ENCODE measurements at places on chromosomes 4 and X. TPM values are rescaled to one million over a fixed set of nuclear protein-coding genes. Genes with fewer than 3 reads are reported as not detected.

- no peaks in the 10 kb centered on the region for H3K36me3 ChIP-seq
- DNase-seq, result peak; percentile 18
- H3K27ac ChIP-seq, result no peak within 1 kb of the TSS
- H3K4me3 ChIP-seq, result no peak within 1 kb of the TSS
Observed at GRCh38 chr4:186227221-186227620, at the start of gene KLKB1. Gene KLKB1, plus strand, starts transcription at chr4:186227507. Its CDS starts 689 bp downstream, at chr4:186228196.

RAB33A gene
- 4.8 TPM for total RNA-seq

- H3K27me3 ChIP-seq, result no peaks in the 10 kb centered on the region
- peak; percentile 54 for DNase-seq
Observed at GRCh38 chr4:107252571-107252970, 216.5 kb upstream of the DKK2 start.

ADH5 gene
- 223 TPM for total RNA-seq

GPR119 gene
- not detected for total RNA-seq

GRCh38 chr4:127103681-127104115 is 529.1 kb upstream of the INTU start:
- H3K4me1 ChIP-seq, result no peaks in the 10 kb centered on the region
- no peaks in the 10 kb centered on the region for H3K27me3 ChIP-seq
- H3K4me3 ChIP-seq, result no peak overlapping the region
- no peaks in the 10 kb centered on the region for H3K36me3 ChIP-seq
- H3K27ac ChIP-seq, result no peak overlapping the region

GRCh38 chr4:144316869-144317268 is 176.4 kb upstream of the GYPA start:
- no peak for DNase-seq
- no peaks in the 10 kb centered on the region for H3K36me3 ChIP-seq
- H3K4me3 ChIP-seq, result no peak overlapping the region
- H3K4me1 ChIP-seq, result no peaks in the 10 kb centered on the region
- H3K27ac ChIP-seq, result no peak overlapping the region

DNA sequence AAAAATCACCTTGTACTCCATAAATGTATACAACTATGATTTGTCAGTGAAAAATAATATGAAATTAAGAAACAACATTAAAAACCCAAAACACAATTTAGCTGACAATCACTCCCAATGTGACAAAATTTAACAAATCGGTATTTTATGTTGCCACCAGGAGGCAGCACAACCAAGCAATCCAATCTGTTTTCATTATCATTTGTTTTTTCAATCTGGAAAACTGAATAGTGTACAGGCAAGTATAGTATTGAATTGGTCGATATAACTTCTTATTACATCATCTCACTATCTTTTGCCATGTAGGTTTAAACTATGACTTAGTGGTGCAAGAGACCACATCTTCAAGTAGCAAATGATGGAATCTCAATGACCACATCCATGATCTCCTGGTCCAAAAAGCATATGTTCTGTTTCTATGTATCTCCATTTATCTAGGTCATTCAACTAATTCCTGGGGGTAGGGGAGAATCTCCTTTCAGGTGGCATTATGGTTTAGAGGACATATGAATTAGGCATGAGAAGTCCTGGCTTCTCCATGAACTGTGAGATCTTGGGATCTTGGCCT is 112.9 kb upstream of the AGA start:
- no peaks in the 10 kb centered on the region for H3K4me1 ChIP-seq
- H3K27ac ChIP-seq, result no peak overlapping the region
- DNase-seq, result peak; percentile 41
- H3K36me3 ChIP-seq, result no peaks in the 10 kb centered on the region
- no peaks in the 10 kb centered on the region for H3K27me3 ChIP-seq

GRCh38 chrX:72081605-72082320 is 50.0 kb downstream of the RTL5 start:
- no peaks in the 10 kb centered on the region for H3K4me1 ChIP-seq
- no peak overlapping the region for H3K27ac ChIP-seq
- H3K36me3 ChIP-seq, result no peaks in the 10 kb centered on the region
- H3K27me3 ChIP-seq, result no peaks in the 10 kb centered on the region

GRCh38 chr4:6858997-6859396 is 50.6 kb upstream of the TBC1D14 start:
- no peak for DNase-seq
- no peak overlapping the region for H3K4me3 ChIP-seq
- H3K4me1 ChIP-seq, result peaks cover 8% of the 10 kb centered on the region
- H3K36me3 ChIP-seq, result peaks cover 63% of the 10 kb centered on the region

DNA sequence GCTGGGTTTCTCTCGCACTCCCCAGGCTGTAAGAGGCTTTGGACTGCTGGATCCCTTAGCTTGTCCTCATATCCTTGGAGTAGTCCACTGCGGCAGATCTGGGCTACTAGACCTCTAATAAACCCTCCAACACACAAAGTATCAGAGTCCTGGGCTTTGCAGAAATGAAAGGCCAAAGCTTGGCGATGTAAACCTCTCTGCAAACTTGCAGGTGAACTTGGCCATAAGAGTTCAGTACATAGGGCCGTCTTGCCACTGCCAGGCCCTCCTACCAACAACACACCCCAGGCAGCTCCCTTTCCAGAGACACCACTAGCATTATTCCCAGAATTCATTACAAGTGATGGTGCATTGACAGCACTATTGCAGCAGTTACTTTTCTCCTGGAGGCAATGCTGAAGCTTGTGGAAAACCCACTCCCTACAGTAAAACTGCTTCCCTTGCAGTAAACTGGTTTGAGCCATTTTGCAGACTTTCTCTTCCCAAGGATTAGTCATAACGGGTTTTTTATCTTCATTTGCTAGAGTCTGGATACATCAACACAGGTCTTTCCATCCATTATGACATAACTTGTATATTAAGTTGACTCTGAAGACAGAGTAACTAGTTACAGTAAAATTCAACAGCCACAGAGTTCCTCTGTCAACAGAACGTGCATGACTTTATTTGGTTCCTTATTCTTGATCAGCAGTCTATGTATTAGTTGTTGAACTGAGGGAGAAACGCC is 2.4 kb downstream of the ANKRD50 start:
- H3K4me3 ChIP-seq, result peak overlapping the region; percentile 92
- H3K4me1 ChIP-seq, result peaks cover 21% of the 10 kb centered on the region
- no peak overlapping the region for H3K27ac ChIP-seq
- peaks cover 14% of the 10 kb centered on the region for H3K36me3 ChIP-seq
- DNase-seq, result no peak
- H3K27me3 ChIP-seq, result no peaks in the 10 kb centered on the region

DNA sequence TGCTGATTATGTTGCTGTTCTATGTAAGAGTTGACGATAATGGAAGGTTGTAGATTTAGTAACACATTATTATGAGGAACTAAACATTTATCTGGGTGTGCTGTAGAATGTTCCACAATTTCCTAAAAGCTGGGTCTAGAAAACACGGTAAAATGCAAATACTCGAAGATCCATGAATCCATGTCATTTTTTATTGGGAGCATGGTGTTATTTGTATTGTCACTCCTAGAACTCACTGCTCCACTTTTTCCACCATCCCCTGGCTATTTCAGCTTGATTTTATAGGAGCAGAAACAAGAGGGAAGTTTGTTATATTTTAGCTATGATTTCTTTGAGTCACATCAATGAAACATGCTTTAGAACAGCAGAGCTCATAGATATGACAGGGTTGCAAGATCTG is 155.0 kb upstream of the ANK2 start:
- peaks cover 18% of the 10 kb centered on the region for H3K4me1 ChIP-seq
- H3K4me3 ChIP-seq, result no peak overlapping the region
- H3K27ac ChIP-seq, result no peak overlapping the region
- no peak for DNase-seq
- H3K36me3 ChIP-seq, result no peaks in the 10 kb centered on the region

FRMD7 gene
- not detected for total RNA-seq

DNA sequence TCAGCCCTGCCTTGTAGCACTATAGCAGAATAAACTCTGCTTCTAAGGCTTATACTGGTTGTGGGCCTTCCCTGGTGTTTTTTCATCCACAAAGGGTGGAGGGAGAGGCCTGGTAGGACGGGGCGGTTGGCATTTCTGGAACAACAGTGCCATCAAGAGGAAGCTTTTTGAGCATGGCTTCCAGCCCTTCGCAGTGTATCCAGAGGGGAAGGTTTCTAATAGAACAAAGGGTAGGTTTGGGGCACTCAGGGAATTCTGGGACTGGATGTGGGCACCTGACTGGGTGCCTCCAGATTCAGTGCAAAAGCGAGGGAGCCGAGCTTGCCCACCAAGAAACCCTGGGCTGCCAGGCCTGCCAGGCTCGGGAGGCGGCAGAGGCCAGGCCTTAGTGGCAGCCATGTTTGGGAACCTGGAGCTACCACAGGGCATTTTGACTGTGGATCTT is 229.6 kb upstream of the AGTR2 start:
- H3K4me1 ChIP-seq, result no peaks in the 10 kb centered on the region
- H3K27me3 ChIP-seq, result peaks cover 13% of the 10 kb centered on the region
- no peak overlapping the region for H3K27ac ChIP-seq
- H3K36me3 ChIP-seq, result no peaks in the 10 kb centered on the region
- H3K4me3 ChIP-seq, result no peak overlapping the region

STBD1 gene
- total RNA-seq, result not detected

DNA sequence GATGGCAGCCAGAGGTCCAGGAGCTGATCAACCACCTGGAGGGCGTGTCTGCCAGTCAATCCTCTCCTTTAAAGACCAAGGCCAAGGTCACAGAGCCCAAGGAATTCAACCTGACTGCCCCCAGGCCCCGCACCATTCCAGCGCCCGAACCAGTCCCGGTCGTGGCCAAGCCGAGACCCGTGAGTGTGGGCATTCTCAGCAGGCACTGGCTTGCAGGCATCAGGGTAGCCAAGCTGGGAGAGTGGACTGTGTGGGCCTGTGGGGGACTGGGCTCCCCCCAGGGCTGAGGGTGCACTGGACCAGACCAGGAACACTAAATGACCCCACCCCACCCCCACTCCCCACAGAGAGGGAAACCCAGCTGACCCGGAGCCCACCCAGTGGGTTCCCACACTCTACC is 23.8 kb upstream of the RNF4 start:
- no peaks in the 10 kb centered on the region for H3K4me1 ChIP-seq
- H3K4me3 ChIP-seq, result no peak overlapping the region
- H3K27ac ChIP-seq, result no peak overlapping the region
- no peaks in the 10 kb centered on the region for H3K36me3 ChIP-seq

DNA sequence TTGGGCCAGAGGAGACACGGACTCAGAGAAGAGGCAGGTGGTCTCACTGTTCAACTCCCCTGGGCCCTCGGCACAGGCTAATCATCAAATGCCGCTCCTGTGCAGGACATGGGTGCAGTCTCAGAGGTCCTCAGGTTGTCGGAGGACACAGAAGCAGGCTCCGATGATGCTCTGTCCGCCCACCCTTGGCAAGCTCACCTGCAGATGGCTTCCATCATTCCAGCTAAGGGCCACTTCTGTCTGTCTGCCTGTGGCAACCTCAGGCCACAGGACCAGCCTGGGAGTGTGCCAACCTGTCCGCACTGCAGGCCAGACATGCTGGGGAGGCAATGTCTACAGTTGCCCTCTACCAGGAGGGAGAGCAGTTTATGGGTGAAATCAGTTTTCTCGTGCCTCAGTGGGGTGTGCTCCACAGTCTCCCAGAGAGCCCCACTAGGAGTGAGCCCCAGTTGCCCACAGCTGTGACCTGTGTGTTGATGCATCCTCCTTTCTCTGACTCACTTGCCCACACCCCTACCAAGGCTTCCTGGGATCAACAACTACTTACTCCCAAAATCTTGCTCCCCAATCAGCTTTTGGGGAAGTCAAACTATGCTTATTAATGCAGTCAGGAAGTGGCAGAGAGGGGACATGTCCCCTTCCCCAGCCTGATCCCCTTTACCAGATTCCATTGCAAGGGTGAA is 55.9 kb downstream of the HTRA3 start:
- no peak for DNase-seq
- no peak overlapping the region for H3K4me3 ChIP-seq
- no peak overlapping the region for H3K27ac ChIP-seq
- H3K36me3 ChIP-seq, result no peaks in the 10 kb centered on the region

DNA sequence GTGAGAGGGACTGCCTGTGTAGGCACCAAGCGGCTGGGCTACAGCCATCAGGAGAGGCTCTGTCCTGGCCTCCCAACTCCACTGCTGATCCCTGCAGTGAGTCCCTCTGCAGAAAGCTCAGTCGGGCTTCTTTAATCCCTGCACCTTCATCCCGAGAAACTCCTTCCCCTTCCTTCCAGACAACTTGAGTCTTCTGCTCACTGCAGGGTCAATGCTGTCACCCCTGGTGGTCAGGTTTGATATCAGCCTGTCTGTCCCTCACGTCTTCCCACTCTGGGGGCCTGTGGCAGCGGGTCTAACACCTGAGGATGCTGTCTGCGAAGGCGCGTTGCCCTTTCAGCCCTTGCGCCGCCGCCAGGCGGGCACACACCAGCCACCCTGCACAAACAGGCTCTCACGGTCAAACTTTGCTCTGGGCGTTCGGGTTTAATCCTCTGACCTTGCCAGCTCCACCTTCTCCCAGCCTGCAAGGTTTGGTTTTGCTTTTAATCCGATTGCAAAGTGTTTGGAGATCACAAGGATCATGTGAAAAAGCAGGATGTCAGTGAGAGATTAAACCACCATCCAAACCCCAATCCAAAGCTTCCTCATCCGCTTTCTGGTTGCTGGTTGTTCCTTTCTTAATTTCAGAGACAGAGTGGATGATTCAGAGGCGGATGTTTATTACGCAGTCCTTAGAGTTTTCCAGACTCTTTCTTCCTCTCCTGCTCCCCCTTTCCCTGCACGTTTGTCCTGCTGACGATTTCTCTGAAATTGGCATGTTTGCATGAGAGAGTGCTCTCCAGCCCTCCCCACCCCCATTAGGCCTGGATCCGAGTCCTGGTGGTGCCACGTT is 74.8 kb upstream of the SLC34A2 start:
- no peak overlapping the region for H3K4me3 ChIP-seq
- H3K27ac ChIP-seq, result no peak overlapping the region
- DNase-seq, result no peak
- no peaks in the 10 kb centered on the region for H3K36me3 ChIP-seq

- no peaks in the 10 kb centered on the region for H3K36me3 ChIP-seq
- DNase-seq, result no peak
- no peak overlapping the region for H3K4me3 ChIP-seq
- no peaks in the 10 kb centered on the region for H3K27me3 ChIP-seq
- no peak overlapping the region for H3K27ac ChIP-seq
Observed at GRCh38 chr4:110610620-110610939, 12.3 kb downstream of the PITX2 start.

DNA sequence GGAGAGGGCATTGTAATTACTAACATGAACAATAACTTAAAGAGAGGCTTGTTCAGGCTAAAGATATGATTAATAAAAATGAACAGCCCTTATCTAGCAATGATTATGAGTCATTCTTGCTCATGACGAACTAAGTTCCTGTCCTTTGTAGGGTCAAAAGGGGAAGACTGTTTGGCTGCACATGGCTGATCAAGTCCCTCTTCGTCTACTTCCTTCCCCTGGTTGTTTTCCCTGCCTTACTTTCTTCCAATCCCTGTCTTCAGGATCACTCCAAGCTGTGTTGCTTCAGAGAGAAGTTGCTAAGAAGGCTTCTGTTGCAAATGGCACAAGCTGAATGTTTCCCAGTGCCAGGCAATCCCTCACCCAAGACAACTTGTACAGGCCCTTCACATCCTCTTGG is 115.0 kb upstream of the HS3ST1 start:
- H3K27me3 ChIP-seq, result no peaks in the 10 kb centered on the region
- no peaks in the 10 kb centered on the region for H3K36me3 ChIP-seq
- no peak overlapping the region for H3K27ac ChIP-seq
- H3K4me3 ChIP-seq, result no peak overlapping the region

All from A673 (cell line).